ENCODE measurements at places on chromosomes 7 and 10.

DNA sequence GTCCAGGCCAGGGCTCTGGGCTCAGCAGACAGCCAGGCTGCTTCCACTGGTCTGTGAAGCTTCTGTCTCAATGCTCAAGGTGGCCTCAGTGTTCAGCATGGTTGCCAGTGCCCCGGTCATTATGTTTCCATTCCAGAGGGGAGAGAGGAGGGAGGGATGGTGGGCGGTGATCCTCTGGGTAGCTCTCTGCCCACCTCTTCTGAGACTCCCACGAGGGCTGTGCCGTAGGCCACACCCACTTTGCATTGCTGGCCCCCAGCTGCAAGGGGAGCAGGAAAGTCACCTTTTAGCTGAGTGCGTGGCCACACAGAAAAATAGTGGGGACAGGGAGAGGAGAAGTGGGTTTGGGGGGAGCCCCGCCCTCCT, 42.5 kb downstream of the FOXK1 start:
- no peak for DNase-seq

GRCh38 chr7:150481186-150481920, 30.9 kb downstream of the GIMAP8 start:
- DNase-seq, result no peak

GRCh38 chr10:15813415-15813814, 46.9 kb downstream of the MINDY3 start:
- no peak for DNase-seq

DNA sequence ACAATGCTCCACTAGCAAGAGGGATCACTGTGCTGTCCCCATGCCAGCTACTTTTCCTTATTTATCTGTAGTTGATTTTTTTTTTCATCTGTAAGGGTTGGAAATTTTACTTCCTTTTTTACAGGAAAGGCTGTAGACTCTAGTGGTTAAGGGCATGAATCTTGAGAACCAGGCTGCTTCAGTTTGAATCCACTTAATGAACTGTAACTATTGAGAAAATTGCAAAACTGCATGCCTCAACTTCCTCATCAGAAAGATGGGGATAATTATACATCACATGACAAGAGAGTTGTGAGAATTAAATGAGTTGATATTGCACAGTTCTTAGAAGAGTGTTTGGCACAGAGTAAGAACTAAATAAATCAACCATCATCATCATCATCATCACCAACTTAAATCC, 106.4 kb upstream of the GSDME start:
- DNase-seq, result no peak

DNA sequence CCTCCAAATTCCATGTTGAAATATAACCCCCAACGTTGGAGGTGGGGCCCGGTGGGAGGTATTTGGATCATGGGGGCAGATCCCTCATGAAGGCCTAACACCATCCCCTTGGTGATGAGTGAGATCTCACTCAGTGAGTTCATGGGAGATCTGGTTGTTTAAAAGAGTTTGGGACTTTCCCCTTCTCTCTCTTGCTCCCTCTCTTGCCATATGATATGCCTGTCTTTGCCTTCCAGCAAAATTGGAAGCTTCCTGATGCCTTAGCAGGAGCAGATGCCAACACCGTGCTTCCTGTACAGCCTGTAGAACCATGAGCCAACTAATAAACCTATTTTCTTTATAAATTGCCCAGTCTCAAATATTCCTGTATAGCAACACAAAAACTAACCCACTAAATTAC, 55.7 kb upstream of the CDK1 start:
- DNase-seq, result no peak

DNA sequence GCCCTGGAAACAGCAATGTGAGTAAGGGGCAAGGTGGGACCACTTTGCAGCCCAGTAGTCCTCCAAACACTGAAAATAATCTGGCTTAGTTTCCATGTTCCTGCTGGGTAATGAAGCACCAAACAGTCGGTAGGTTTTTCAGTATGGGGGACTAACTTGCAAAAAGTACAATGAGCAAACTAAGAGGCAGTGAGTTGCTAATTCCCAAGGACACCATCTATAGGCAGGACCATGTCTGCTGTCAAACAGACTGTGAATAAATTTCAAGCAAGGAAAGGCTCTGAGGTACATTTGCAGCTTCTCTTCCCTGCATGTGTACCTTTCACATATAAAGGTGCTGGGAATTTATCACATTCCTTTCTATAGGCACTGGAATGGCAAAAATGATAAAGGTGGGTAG, 327.7 kb downstream of the GPR158 start:
- DNase-seq, result no peak

DNA sequence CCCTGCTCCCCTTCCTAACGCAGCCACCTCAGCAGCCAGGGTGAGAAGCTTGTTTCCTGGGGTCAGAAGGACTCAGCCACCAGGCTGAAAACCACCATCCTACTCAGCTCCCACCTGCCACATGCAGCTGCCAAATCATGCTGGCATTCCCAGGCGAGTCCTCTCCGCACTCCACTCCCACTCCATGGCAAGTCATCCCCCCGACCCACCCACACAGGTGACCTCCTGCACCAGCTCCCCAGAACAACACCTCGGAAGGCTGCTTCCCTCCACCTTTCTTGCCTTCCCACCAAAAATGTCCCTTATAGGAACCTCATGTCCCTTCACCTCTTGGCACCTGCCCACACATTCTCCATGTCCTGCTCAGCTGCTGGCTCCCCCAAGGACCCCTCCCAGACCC, 4.6 kb downstream of the PDAP1 start:
- DNase-seq, result no peak

DNA sequence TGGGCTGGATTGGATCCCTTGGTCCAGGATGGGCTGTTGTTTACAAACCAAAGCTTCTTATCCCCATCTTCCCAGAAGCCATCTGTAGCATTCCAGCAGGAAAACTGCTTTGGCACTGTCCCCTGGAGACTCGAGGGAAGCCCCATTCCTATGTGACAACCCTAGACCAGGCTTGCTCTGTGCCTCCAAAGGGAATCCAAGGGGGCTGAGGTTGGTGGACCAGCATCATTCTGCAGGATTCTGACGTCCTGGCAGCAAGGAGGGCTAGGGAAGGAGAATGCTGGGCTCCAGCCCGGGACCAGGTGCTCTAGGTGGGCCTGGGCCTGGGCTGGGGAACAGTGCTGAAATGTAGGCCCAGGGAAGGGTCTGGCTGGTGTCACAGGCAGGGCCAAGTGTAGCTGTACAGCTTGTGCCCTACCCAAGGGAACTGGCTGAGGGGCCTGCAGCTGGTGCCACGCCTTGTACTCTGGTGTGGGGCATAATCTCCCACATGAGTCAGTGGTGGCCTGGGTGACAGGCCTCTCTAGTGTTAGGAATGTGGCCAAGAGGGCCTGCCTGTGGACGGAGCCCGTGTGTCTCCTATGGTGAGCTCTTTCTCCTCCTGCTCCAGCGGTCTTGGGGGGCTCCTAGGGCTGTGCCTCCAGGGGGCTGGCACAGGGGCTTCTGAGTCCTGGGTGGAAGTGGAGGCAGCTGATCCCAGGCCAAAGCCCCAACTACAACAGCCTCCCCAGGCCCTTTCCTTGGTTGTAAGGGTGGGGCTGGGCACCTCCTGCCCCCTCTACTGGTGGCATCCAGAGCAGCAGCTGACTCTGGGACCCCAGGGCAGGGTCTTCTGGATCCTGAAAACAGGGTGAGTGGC, 25.2 kb downstream of the TRIM8 start:
- DNase-seq, result no peak

- DNase-seq, result no peak
Observed at GRCh38 chr7:114081606-114082425, 163.0 kb upstream of the PPP1R3A start.

DNA sequence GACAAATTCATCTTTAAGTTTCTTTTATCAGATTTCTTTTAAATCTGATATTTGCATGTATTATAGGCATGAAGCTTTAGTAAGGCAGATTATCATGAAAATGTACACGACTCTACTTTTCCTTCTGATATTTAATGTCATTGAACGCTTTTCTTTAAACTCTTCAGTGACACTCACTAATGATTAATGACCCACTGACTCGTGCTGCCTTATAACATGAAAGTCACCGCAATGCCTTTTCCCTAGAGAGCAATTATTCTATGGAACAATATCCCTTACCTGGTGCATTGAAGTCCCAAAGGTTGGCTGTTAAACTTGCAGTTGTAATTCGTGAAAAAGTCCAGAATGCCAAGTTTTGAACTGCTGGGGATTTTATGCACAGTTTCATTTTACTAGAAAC, 33.4 kb upstream of the HGF start:
- DNase-seq, result no peak

- no peak for DNase-seq
Observed at GRCh38 chr7:24866004-24866615, 108.8 kb upstream of the GSDME start.

GRCh38 chr10:104045151-104046089, 40.3 kb downstream of the COL17A1 start:
- no peak for DNase-seq
